ENCODE measurements at places on chromosomes 2 and 18. TPM values are rescaled to one million over a fixed set of nuclear protein-coding genes. Genes with fewer than 3 reads are reported as not detected.

GRCh38 chr18:11981192-11981542 is at the start of gene IMPA2:
Gene IMPA2, plus strand, starts transcription at chr18:11981507. Its CDS starts 163 bp downstream, at chr18:11981670.
- H3K27me3 ChIP-seq = no peaks in the 10 kb centered on the region
- peak within 1 kb of the TSS; percentile 75 for H3K4me3 ChIP-seq
- no peak for DNase-seq
- H3K27ac ChIP-seq = peak within 1 kb of the TSS; percentile 96

- no peaks in the 10 kb centered on the region for H3K27me3 ChIP-seq
- H3K4me1 ChIP-seq = peaks cover 5% of the 10 kb centered on the region
- H3K36me3 ChIP-seq = no peaks in the 10 kb centered on the region
- H3K27ac ChIP-seq = no peak overlapping the region
- no peak overlapping the region for H3K4me3 ChIP-seq
Observed at GRCh38 chr18:63298400-63299365, 20.9 kb downstream of the BCL2 start.

- no peaks in the 10 kb centered on the region for H3K27me3 ChIP-seq
- DNase-seq = no peak
- no peak overlapping the region for H3K27ac ChIP-seq
- H3K4me3 ChIP-seq = no peak overlapping the region
- H3K36me3 ChIP-seq = no peaks in the 10 kb centered on the region
Observed at GRCh38 chr2:129895526-129896082, 83.9 kb upstream of the RAB6C start.

ACKR3 gene
- 2.3 TPM for total RNA-seq

RBKS gene
- 51.5 TPM for total RNA-seq

DNA sequence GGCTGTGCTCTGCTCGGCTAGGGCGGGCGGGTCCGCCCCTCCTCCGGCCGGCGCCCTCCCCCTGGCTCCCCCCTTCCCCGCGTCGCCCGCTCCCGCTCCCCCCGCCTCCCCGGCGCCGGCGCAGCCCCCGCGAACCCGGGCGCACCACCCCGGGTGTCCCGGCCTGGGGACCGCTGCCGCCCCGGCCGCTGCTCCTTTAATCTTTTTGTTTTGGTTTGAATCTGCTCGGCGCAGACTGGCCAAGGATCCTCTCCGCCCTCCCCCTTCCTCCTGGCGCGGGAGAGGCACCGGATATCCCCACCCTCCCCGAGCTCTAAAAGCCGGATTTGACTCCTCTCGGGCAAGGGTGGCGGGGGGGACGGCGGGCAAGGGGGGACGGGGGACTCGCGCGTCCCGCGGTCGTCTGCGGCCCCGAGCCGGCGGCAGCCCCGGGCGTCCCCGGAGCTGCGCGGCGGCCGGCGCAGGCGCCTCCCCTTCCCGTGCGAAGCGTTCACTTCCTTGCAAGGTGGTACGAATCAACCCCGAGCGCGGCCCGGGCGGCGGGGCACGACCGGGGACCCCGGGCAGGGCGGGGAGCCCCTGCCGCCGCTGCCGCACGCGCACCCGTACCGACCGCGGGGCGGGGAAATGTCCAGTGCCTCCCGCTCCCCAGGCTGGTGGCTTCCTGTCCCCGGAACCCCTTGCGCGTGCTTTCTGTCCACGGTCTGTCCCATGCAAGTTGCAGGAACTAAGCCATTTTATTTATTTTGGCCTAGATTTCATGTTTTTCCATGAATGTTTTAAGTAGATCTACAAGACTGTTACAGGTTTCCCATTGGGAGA is at the start of gene PTGR3:
Gene PTGR3 (minus strand): TSS at position 11 of the 822 bp plus-strand sequence. CDS start 81 bp downstream, outside the sequence.
- peak within 1 kb of the TSS; percentile 57 for H3K4me3 ChIP-seq
- H3K27ac ChIP-seq = peak within 1 kb of the TSS; percentile 99
- peaks cover 28% of the 10 kb centered on the region for H3K4me1 ChIP-seq
- H3K36me3 ChIP-seq = no peaks in the 10 kb centered on the region

- H3K36me3 ChIP-seq = no peaks in the 10 kb centered on the region
- DNase-seq = no peak
- no peaks in the 10 kb centered on the region for H3K27me3 ChIP-seq
- H3K4me3 ChIP-seq = no peak overlapping the region
- no peak overlapping the region for H3K27ac ChIP-seq
- H3K4me1 ChIP-seq = no peaks in the 10 kb centered on the region
Observed at GRCh38 chr2:44741507-44741906, 200.0 kb upstream of the SIX3 start.

GRCh38 chr2:142112757-142113221 is 18.0 kb downstream of the LRP1B start:
- H3K4me1 ChIP-seq = peaks cover 11% of the 10 kb centered on the region
- no peaks in the 10 kb centered on the region for H3K27me3 ChIP-seq
- H3K4me3 ChIP-seq = no peak overlapping the region
- DNase-seq = peak; percentile 76
- no peaks in the 10 kb centered on the region for H3K36me3 ChIP-seq

DNA sequence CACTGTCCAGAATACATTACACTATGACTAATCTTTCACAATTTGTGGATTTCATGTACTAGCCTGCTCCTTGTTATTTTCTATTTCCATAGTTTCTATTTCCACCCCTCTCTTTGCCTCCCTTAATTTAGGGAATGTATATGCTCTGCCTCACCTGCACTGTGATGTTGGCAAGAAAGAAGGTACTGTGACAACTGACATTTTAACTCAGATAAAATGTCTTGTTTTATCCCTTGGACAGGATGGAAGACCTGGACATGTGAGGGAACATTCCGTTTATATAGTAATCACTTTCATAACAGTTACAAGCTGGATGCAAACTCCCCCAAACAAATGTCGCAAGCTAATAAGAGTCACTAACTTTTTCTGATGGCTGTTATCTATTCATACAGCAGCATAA is 21.5 kb upstream of the DSG3 start:
- H3K36me3 ChIP-seq = no peaks in the 10 kb centered on the region
- H3K27me3 ChIP-seq = no peaks in the 10 kb centered on the region
- DNase-seq = no peak
- no peak overlapping the region for H3K4me3 ChIP-seq
- H3K27ac ChIP-seq = no peak overlapping the region

- H3K27ac ChIP-seq = no peak overlapping the region
- DNase-seq = no peak
- no peak overlapping the region for H3K4me3 ChIP-seq
- no peaks in the 10 kb centered on the region for H3K27me3 ChIP-seq
Observed at GRCh38 chr2:42547446-42548295, 20.8 kb upstream of the MTA3 start.
